ENCODE measurements at places on chromosomes 2 and 18.

DNA sequence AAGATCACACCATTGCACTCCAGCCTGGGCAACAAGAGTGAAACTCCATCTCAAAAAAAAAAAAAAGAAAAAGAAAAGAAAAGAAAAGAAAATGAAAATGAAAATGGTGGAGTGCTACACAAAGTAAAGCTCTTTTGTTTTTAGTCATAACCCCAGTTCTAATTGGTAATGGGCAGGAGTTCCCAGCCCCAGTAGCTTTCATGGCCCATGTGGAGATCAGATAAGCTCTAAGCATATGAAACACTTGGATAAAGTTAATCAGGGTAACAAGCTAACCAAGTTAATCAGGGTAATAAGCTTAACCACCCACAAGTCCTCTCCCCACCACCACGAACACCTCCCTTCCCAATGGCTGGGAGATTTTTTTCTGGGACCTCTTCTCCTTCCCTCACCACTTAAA lies 240.8 kb downstream of the BCL11A start:
- DNase-seq = no peak

- DNase-seq = no peak
These were observed 521.7 kb upstream of the SPHKAP start for GRCh38 chr2:228703152-228703551.

DNA sequence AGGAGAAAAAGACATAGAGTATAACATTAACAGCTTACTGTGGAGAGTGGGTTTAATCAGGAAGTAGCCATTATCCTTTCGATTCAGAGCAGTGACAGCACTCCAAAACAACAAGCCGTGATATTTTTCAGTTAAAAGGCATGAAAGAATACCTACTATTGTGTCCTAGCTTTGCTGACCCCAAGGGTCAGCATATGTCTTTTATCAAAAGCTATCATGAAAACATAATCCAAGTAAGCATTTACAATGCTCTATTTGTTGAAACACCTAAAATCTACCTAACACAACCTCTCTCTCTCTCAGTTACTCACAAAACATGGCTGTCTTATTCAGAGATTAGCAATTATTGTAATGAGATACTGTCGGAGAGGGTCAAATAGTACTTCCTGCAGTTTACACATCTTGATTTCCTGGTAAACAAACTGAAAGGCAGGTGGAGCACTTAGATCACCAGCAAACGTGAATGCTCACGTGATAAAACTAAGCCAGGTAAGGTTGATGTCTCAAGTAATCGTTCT lies 100.0 kb downstream of the BAZ2B start:
- DNase-seq = peak; percentile 14

GRCh38 chr2:222485367-222486211 lies 61.2 kb downstream of the SGPP2 start:
- DNase-seq = no peak

DNA sequence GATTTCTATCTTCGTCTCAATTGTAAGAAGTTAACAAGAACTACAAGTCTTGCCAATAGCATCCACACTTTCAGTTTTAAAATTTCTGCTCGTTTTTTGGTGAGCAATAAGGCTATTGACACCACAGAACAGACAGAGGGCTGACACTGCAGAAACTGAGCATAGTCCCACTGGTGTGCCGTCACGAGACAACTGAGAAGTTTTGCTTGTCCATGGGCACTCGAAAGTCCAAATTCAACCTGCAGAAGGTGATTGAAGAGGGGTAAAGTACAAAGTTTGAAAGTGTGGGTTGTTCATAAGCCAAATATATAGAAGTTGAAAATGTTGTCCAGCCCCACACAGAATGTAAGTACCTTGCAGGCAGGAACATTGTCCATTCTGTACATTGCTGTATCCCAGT lies 63.8 kb upstream of the SP3 start:
- no peak for DNase-seq

GRCh38 chr2:210162466-210163124 lies 8.6 kb downstream of the KANSL1L start:
- no peak for DNase-seq

- no peak for DNase-seq
These were observed 13.1 kb downstream of the GPR45 start for GRCh38 chr2:105254531-105255210.

All from fibroblast of skin of right biceps (primary cell).